ENCODE measurements at places on chromosomes 1 and 21.
A peak's percentile ranks its signal among the peaks of the same experiment; 100 is the strongest.

- no peak for DNase-seq
- no peak overlapping the region for H3K27ac ChIP-seq
- H3K27me3 ChIP-seq, result no peaks in the 10 kb centered on the region
- no peak overlapping the region for H3K4me3 ChIP-seq
- H3K36me3 ChIP-seq, result no peaks in the 10 kb centered on the region
Measured at GRCh38 chr1:24790490-24790889, 45.2 kb downstream of the CLIC4 start.

DNA sequence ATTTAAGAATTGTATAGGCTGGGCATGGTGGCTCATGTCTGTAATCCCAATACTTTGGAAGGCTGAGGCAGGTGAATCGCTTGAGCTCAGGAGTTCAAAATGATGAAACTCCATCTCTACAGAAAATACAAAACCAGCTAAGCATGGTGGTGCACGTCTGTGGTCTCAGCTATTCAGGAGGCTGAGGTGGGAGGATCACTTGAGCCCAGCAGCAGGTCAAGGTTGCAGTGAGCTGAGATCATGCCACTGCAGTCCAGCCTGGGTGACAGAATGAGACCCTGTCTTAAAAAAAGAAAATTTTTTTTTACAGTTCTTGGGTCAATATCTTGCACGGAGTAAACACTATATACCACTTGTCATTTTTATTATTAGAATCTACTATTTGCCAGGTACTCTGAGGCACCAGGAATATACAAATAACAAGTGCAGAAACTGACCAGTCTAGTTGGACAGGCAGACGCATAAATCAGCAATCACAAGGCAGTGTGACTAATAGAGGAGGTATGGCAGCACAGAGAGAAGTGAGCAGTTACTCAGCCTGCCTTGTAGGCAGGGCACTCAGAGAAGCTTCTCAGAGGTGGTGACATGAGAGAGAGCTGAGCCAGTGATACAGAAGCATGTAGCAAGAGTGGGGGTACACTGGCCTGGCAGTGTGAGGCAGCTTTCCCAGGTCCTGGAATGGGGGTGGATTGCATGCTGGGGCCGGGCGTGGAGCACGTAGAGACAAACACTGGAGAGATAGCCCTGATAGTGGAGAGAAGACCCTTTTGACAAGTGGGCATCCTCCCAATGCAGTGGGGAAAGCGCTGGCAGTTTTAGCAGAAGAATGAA lies 8.0 kb downstream of the PHLDA3 start:
- peaks cover 7% of the 10 kb centered on the region for H3K36me3 ChIP-seq
- peaks cover 39% of the 10 kb centered on the region for H3K27me3 ChIP-seq
- DNase-seq, result no peak
- H3K4me1 ChIP-seq, result no peaks in the 10 kb centered on the region
- H3K4me3 ChIP-seq, result no peak overlapping the region

GRCh38 chr1:9651565-9652378 lies at the start of gene PIK3CD:
Gene PIK3CD, plus strand, starts transcription at chr1:9651731. Its CDS starts 58,725 bp downstream, at chr1:9710456.
- peaks cover 63% of the 10 kb centered on the region for H3K4me1 ChIP-seq
- peaks cover 50% of the 10 kb centered on the region for H3K36me3 ChIP-seq
- H3K27ac ChIP-seq, result peak within 1 kb of the TSS; percentile 99

GRCh38 chr1:29515170-29515955 lies 279.0 kb downstream of the PTPRU start:
- H3K4me1 ChIP-seq, result no peaks in the 10 kb centered on the region
- H3K27ac ChIP-seq, result no peak overlapping the region
- no peak for DNase-seq
- peaks cover 7% of the 10 kb centered on the region for H3K27me3 ChIP-seq
- no peak overlapping the region for H3K4me3 ChIP-seq

- H3K4me1 ChIP-seq, result peaks cover 41% of the 10 kb centered on the region
- H3K27me3 ChIP-seq, result peaks cover 99% of the 10 kb centered on the region
- H3K27ac ChIP-seq, result peak overlapping the region; percentile 76
- peak overlapping the region; percentile 35 for H3K4me3 ChIP-seq
- DNase-seq, result no peak
Measured at GRCh38 chr1:90724926-90725656, 8.0 kb upstream of the BARHL2 start.

- no peak overlapping the region for H3K4me3 ChIP-seq
- DNase-seq, result no peak
- peak overlapping the region; percentile 100 for H3K27ac ChIP-seq
- peaks cover 80% of the 10 kb centered on the region for H3K4me1 ChIP-seq
Measured at GRCh38 chr1:203291201-203292096, 13.9 kb upstream of the BTG2 start.

GRCh38 chr1:232292818-232293217 lies 337.1 kb downstream of the SIPA1L2 start:
- H3K27ac ChIP-seq, result no peak overlapping the region
- no peaks in the 10 kb centered on the region for H3K4me1 ChIP-seq
- H3K36me3 ChIP-seq, result no peaks in the 10 kb centered on the region
- no peak for DNase-seq
- peaks cover 7% of the 10 kb centered on the region for H3K27me3 ChIP-seq
- H3K4me3 ChIP-seq, result no peak overlapping the region

GRCh38 chr21:35361988-35362387 lies 312.9 kb upstream of the RUNX1 start:
- H3K4me3 ChIP-seq, result no peak overlapping the region
- H3K4me1 ChIP-seq, result peaks cover 3% of the 10 kb centered on the region
- no peaks in the 10 kb centered on the region for H3K36me3 ChIP-seq
- H3K27ac ChIP-seq, result no peak overlapping the region

GRCh38 chr1:2845869-2846268 lies 44.4 kb upstream of the TTC34 start:
- peaks cover 7% of the 10 kb centered on the region for H3K4me1 ChIP-seq
- DNase-seq, result no peak
- H3K27me3 ChIP-seq, result peaks cover 38% of the 10 kb centered on the region
- no peak overlapping the region for H3K4me3 ChIP-seq

- no peak for DNase-seq
- no peak overlapping the region for H3K4me3 ChIP-seq
- H3K4me1 ChIP-seq, result no peaks in the 10 kb centered on the region
- no peaks in the 10 kb centered on the region for H3K27me3 ChIP-seq
Measured at GRCh38 chr1:185207170-185207569, 50.2 kb downstream of the SWT1 start.

- H3K27me3 ChIP-seq, result no peaks in the 10 kb centered on the region
- H3K36me3 ChIP-seq, result no peaks in the 10 kb centered on the region
- no peaks in the 10 kb centered on the region for H3K4me1 ChIP-seq
- DNase-seq, result no peak
Measured at GRCh38 chr1:209490013-209490412, 93.5 kb upstream of the CAMK1G start.

DNA sequence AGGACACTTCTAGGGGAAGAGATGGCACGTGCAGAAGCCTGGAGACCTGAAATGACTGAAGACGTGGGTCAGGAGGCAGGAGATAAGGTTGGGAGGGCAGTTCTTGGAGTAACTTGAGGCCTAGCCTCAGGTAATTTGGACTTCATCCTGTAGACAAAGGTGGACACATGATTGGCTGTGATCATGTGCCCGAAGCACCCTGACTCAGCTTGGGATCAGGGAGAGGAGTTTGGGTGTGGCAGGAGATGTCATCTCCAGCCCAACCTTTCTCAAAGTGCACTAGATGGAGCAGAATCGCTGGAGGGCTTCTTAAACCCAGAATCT lies 1.5 kb downstream of the SLC66A1 start:
- H3K27ac ChIP-seq, result peak overlapping the region; percentile 8
- H3K27me3 ChIP-seq, result no peaks in the 10 kb centered on the region
- H3K4me3 ChIP-seq, result peak overlapping the region; percentile 76

DNA sequence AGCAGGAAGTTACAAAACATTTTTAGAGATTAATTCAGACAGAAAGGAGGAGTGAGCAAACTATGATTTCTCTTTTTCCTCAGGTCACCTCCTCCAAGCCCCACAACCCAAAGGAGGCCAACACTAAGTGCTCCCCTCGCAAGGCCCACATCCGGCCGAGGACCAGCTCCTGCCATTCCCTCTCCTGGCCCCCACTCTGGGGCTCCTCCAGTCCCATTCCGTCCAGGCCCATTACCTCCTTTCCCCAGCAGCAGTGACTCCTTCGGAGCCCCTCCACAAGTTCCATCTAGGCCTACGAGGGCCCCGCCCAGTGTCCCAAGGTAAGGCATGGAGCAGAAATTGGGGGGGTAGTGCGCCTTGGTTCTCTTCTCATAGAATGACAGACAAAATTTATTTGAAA lies 32.0 kb upstream of the C1orf105 start:
- DNase-seq, result no peak
- H3K27me3 ChIP-seq, result no peaks in the 10 kb centered on the region
- peaks cover 23% of the 10 kb centered on the region for H3K4me1 ChIP-seq
- H3K4me3 ChIP-seq, result no peak overlapping the region

GRCh38 chr21:31425138-31425537 lies 81.1 kb upstream of the TIAM1 start:
- H3K27me3 ChIP-seq, result peaks cover 8% of the 10 kb centered on the region
- no peak for DNase-seq
- H3K4me1 ChIP-seq, result peaks cover 18% of the 10 kb centered on the region
- H3K36me3 ChIP-seq, result peaks cover 6% of the 10 kb centered on the region
- no peak overlapping the region for H3K4me3 ChIP-seq

DNA sequence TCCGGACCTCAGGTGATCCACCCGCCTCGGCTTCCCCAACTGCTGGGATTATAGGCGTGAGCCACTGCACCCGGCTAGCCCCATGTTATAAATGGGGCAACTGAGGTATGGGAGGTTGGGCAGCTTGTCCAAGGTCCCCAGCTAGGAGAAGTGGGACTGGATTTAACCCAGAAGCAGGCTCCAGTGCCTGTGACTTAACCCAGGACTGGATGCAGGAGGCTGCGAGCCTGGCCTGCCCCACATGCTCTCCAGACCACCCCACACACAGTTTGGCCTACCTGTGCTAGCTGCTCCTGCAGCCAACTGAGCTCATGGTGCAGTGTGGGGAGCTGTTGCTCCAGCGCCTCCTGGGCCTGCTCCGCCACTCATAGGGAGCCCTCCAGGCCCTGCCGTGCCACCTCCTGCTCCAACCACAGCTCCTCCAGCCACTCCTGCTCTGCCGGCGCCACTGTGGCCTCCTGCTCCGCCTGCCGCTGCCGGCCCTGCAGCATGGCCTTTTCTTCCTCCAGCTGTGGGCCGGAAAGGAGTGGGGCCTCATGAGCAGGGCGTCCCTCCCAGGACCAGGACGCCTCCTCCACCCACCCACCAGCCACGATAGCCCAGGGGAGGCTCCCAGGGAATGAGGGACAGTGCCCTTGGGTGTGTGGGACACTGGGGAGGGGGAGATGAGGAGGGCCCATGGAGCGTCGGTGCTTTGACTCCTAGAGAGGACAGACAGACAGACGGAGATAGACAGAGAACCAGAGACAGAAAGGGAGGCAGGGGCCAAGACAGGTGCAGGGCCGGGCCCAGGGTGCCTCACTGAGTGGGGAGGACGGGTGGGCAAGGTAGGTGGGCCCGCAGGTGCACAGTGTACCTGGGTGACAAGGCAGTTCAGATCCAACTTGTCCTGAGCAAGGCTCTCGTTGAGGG lies 12.4 kb upstream of the NBPF1 start:
- no peaks in the 10 kb centered on the region for H3K4me1 ChIP-seq
- no peak overlapping the region for H3K4me3 ChIP-seq
- H3K36me3 ChIP-seq, result peaks cover 38% of the 10 kb centered on the region
- DNase-seq, result peak; percentile 21
- H3K27me3 ChIP-seq, result no peaks in the 10 kb centered on the region

- H3K4me3 ChIP-seq, result peak overlapping the region; percentile 61
- H3K36me3 ChIP-seq, result no peaks in the 10 kb centered on the region
- peaks cover 51% of the 10 kb centered on the region for H3K27me3 ChIP-seq
- H3K4me1 ChIP-seq, result peaks cover 23% of the 10 kb centered on the region
Measured at GRCh38 chr1:204286831-204287421, 72.8 kb downstream of the PLEKHA6 start.

- no peak for DNase-seq
- no peaks in the 10 kb centered on the region for H3K27me3 ChIP-seq
Measured at GRCh38 chr1:79859212-79859948, 852.9 kb upstream of the ADGRL4 start.

- H3K4me1 ChIP-seq, result no peaks in the 10 kb centered on the region
- H3K36me3 ChIP-seq, result no peaks in the 10 kb centered on the region
- H3K27me3 ChIP-seq, result peaks cover 17% of the 10 kb centered on the region
- H3K27ac ChIP-seq, result no peak overlapping the region
Measured at GRCh38 chr21:39332175-39332574, 16.7 kb downstream of the HMGN1 start.

DNA sequence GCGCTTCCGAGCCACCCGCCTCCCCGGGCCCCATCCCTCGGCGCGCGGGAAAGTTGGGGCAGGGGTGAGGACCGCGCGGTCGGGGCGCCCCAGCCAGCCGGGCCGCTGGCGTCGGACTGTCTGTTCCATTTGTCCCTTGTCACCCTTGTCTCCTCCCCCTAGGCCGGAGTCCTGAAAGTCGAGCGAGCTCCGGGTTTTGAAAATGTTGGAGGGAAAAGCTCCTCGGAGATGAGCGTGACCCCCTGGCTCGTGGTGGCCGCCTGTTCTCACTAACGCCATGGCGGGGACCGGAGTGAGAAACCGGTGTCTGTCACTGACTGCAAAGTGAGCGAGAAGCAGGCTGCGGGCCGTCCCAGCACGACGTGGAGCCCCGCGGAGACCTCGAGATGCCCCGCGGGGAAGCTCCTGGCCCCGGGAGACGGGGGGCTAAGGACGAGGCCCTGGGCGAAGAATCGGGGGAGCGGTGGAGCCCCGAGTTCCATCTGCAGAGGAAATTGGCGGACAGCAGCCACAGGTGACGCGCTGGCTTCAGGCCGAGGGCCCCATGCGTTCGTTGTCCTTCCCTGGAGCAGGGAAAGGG lies 491 bp downstream of the PER3 start:
- H3K4me3 ChIP-seq, result peak overlapping the region; percentile 31
- H3K36me3 ChIP-seq, result peaks cover 7% of the 10 kb centered on the region
- peaks cover 29% of the 10 kb centered on the region for H3K4me1 ChIP-seq
- DNase-seq, result no peak
- peak overlapping the region; percentile 68 for H3K27ac ChIP-seq

GRCh38 chr1:222043444-222044292 lies 301.8 kb upstream of the DUSP10 start:
- H3K4me3 ChIP-seq, result no peak overlapping the region
- H3K4me1 ChIP-seq, result no peaks in the 10 kb centered on the region
- no peaks in the 10 kb centered on the region for H3K36me3 ChIP-seq
- no peak overlapping the region for H3K27ac ChIP-seq
- H3K27me3 ChIP-seq, result no peaks in the 10 kb centered on the region

GRCh38 chr1:202274611-202275010 lies 67.1 kb downstream of the UBE2T start:
- H3K4me3 ChIP-seq, result no peak overlapping the region
- peaks cover 34% of the 10 kb centered on the region for H3K27me3 ChIP-seq
- H3K4me1 ChIP-seq, result no peaks in the 10 kb centered on the region
- DNase-seq, result peak; percentile 66
- no peaks in the 10 kb centered on the region for H3K36me3 ChIP-seq
- H3K27ac ChIP-seq, result no peak overlapping the region

GRCh38 chr1:201153474-201154388 lies 543 bp downstream of the TMEM9 start:
- no peak for DNase-seq
- H3K27ac ChIP-seq, result peak overlapping the region; percentile 86
- H3K27me3 ChIP-seq, result peaks cover 33% of the 10 kb centered on the region
- peak overlapping the region; percentile 87 for H3K4me3 ChIP-seq
- H3K36me3 ChIP-seq, result peaks cover 17% of the 10 kb centered on the region

- DNase-seq, result no peak
- H3K27me3 ChIP-seq, result no peaks in the 10 kb centered on the region
- no peaks in the 10 kb centered on the region for H3K36me3 ChIP-seq
- H3K27ac ChIP-seq, result no peak overlapping the region
- H3K4me1 ChIP-seq, result no peaks in the 10 kb centered on the region
Measured at GRCh38 chr21:16709866-16710550, 802.8 kb upstream of the CXADR start.

GRCh38 chr1:205190845-205191577 lies 20.5 kb downstream of the DSTYK start:
- DNase-seq, result no peak
- no peak overlapping the region for H3K27ac ChIP-seq
- no peaks in the 10 kb centered on the region for H3K27me3 ChIP-seq
- H3K36me3 ChIP-seq, result peaks cover 32% of the 10 kb centered on the region

GRCh38 chr1:247118946-247119446 lies 14.8 kb upstream of the ZNF669 start:
- no peak overlapping the region for H3K27ac ChIP-seq
- H3K4me3 ChIP-seq, result no peak overlapping the region
- no peaks in the 10 kb centered on the region for H3K36me3 ChIP-seq
